ENCODE measurements at places on chromosomes 1 and 21.

DNA sequence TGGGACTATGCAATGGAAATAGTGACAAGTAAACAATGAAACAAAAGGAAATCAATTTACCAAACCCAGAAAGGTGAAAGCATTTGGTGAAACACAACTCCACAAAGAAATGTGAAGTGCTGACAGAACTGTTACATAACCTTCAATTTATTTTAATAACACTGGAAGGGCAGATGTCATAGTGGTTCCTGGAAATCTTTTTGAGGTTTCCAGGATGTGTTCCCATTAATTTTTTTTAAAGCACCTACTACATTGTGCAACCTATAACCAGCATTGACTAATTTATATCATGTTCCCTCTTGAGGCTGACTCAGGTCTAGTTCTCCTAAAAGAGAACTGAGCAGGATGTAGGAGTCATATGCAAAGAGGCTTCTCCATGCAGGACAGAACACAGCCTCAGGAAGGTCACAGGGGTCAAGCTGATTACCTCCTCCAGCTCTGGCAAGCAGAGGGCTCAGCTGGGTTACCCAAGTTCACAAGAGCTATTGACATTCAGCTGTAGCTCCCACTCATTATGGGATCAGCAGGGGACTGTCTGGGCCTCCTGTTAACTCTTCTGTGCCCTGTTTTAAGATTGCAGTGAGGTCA is 157.1 kb upstream of the NRIP1 start:
- DNase-seq: no peak

GRCh38 chr1:226761322-226761721 is 22.2 kb upstream of the ITPKB start:
- DNase-seq: no peak

DNA sequence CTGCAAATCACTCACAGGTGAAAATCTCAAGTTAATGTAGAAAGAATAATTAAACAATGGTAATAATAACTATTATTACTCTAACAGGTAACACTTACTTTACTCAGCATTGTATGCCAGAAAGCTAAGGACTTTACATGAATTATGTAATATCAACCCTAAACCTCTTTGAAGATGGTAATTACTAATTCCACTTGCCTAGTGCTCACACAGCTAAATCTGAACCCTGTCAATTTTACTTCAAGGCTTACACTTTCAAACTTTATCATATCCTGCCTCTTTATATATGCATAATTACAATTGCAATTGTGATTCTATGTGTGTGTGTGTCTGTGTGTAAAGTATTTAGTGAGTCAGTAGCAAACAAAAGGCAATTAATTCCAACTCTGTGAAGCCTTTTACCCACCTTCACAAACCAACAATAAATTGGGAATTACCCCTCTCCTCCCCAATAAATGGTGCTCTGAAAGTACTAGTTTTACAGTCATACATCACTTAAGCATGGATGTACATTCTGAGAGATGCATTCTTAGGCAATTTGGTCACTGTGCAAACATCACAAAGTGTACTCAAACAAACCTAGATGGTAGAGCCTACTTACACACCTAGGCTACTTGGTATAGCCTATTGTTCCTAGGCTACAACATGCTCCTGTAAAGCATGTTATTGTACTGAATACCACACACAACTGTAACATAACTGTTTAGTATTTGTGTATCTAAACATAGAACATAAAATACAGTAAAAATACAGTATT is 5.9 kb downstream of the ZNF644 start:
- DNase-seq: no peak

- DNase-seq: no peak
These were observed 122.7 kb downstream of the MATN1 start for GRCh38 chr1:30600706-30601105.

DNA sequence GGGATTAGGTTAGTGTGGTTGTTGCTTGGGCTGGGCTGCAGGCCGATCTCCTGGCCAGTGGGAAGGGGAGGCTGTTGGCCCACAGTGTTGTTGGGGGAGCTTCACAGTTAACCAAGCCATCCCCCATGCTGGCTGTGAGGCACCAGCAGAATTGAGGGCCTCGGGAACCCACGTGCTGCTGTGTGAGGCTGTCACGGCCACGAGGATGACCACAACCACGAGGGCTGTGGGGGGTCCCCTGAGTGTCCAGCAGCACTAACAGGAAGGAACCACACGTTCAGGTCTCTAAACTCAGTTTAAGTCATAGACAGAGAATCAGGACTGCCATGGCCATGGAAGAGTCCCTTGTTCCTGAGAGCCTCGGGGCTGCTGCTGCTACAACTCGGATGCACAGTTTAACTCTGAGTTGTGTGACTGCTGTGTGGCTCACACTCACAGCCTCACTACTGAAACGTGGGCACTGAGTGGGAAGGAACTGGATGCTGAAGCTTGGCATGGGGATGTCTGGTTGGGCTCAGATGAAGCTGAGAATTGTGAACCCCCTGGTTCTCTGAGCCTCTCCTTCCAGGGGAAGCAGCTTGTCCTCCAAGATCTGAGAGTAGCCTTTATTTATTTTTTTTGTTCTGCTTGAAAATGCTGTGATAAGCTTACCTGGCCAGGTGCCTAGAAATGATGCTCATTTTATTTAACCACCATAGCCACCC is 4.8 kb upstream of the MMEL1 start:
- DNase-seq: no peak

DNA sequence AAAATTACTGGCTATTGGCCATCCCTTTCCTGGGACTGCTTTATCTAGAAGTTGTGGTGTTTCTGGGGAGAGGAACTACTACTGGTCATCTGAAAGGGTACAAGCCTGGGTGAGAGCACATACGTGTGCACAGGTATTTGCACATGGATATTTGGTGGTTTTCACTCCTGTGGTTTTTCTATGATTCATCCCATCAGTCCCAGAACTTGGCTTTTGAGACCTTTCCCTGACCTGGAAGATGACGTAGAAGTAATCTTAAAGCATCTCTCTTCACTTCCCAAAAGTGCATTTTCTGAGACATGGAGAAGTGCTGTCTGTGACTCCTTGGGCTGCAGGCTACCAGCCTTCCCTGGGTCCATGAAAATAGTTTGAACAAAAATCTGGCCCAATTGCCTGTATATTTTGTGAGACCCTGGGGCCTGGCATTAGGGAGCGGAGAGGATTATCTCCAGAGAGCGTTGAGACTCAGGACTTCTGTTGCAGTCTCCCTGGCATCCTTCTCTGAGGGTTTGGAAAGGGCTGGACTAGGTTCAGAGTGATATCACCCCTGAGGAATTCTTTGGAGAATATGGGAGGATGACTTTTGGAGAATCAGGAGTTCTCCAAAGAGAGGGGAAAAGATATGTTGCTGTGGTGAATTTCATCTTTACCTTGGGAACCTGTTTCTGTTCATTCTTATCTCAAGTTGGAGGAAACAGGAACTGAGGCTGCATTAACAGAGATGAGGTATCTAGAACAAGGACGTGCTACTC is 130.8 kb downstream of the NOS1AP start:
- DNase-seq: no peak

DNA sequence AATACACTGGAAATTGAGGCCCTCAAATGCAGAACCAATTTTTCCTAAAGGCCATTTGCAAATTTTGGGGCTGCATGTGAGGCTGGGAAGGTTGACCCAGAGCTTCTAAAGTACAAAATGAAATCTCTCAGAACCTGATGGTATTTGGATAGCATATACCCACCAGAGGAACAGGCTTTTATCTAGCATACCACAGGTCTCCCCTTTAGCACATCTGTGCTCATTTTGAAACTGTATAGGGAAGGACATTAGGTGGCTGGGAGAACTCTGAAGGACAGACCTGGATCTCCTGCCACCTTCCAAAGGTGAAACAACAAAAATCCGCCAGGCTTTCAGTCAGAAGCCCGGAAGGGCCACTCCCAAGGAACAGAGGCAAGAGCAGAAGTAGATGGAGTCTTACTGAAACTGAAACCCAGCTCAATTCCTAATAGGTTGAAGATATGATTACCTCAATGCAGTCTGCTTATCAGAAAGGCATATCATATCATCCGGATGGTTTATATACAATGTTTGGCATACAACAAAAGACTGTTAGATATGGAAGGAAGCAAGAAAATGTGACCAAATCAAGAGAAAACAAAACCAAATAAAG is 11.6 kb downstream of the CD55 start:
- DNase-seq: no peak

GRCh38 chr21:41361786-41362604 is at the start of gene MX2:
Gene MX2, plus strand, starts transcription at chr21:41362027. Its CDS starts 14,880 bp downstream, at chr21:41376907.
- DNase-seq: peak; percentile 78

- DNase-seq: no peak
These were observed 30.8 kb downstream of the TFAP2E start for GRCh38 chr1:35603941-35604340.

- DNase-seq: no peak
These were observed 62.6 kb upstream of the NRIP1 start for GRCh38 chr21:15127437-15127836.

GRCh38 chr1:61187352-61188086 is 105.2 kb downstream of the NFIA start:
- DNase-seq: no peak

- no peak for DNase-seq
These were observed 494 bp downstream of the NT5C1A start for GRCh38 chr1:39671433-39671792.

DNA sequence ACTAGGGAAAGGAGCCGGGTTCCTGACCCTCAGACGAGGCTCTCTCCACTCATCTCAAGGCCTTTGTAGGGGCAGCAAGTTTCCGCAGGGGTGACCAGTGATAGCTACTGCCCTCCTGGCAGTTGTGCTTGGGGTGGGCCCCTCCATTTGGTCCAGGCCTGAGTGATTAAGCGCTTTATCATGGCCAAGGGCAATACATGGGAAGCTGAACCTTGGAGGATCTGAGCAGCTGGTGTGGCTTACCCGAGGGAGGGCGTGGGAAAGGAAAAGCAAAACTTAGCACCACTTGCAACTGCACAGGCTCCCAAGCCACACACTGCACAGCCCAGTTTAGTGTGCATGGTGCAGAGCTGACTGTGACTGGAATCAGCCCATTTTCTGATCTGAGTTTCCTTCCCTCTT is 47.8 kb downstream of the GADD45A start:
- no peak for DNase-seq

GRCh38 chr1:68223687-68224086 is 8.6 kb downstream of the WLS start:
- DNase-seq: no peak

- DNase-seq: no peak
These were observed 65.3 kb upstream of the MAGI3 start for GRCh38 chr1:113325022-113325421.

DNA sequence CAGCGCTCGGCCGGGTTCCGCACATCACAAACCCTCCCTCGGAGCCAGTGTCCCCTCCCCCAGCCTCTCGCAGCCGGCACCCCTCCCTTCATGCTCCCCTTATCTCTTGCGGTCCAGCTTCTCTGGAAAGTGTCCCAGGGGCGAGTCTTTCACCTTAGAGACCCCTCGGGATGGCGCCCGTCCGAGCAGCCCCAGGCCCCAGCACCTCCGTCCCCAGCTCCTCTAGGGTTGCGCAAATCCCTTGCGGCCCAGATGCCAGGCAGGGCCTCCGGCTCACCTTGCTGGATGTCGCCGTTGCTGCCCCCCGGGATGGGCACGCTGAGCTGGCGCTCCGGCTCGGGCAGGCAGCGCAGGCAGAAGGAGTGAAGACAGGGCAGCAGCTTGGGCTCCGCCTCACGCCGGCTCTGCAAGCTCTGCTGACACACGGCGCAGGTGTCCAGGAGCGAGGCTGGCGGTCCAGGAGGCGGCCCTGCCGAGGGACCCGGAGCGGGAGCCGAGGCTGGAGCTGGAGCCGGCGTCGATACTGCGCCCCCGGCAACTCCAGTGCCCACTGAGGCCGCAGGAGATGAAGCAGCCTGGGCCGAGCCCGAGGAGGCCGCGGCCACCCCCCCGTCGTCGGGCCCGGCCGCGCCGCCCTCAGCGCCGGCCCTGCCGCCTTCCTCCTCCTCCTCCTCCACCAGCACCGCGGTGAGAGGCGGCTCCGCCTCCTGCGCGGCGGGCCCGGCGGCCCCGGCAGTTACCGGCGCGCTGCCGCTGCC is 550 bp downstream of the TRIM33 start:
- no peak for DNase-seq

GRCh38 chr1:65198096-65198495 is 50.1 kb downstream of the AK4 start:
- DNase-seq: no peak

- DNase-seq: no peak
These were observed 110.3 kb downstream of the HUNK start for GRCh38 chr21:31983120-31983519.

- no peak for DNase-seq
These were observed 18.0 kb downstream of the PODN start for GRCh38 chr1:53080041-53080440.

DNA sequence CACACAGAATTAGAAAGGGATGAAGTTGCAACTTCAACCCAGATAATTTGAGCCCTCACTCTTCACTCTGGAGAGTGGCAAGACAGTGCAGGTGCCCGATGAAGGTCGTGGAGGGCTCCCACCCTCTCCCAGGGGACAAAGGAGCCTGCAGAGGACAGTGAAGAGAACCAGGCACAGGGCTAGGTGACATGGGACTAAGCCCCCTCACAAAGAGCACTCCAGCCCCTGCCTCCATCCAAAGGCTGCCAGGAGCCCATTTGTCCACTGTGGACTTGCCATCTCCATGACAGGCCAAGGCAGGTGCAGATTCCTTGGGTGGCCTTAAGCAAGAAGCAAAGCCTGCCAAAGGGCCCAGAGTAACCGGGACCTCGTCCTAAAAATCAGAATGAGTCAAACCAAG is 15.1 kb downstream of the ERRFI1 start:
- DNase-seq: no peak

DNA sequence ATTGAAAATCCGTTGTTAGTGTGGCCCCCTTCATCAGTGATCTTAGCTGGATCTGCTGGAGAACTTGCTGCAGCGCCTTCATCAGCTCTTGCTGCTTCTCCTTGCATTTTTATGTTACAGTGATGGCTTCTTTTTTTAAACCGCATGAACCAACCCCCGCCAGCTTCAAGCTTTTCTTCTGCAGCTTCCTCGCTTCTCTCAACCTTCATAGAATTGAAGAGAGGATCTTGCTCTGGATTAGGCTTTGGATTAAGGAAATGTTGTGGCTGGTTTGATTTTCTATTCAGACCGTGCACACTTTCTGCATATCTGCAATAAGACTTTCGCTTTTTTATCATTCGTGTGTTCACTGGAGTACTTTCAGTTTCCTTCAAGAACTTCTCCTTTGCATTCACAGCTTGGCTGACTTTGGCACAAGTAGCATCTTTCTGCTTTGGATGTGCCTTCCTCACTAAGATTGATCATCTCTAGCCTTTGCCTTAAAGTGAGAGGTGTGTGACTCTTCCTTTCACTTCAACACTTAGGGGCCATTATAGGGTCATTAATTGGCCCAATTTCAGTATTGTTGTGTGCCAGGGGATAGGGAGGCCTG is 13.1 kb downstream of the RNF187 start:
- DNase-seq: no peak

GRCh38 chr21:39180429-39181019 is 2.7 kb downstream of the PSMG1 start:
- DNase-seq: no peak

DNA sequence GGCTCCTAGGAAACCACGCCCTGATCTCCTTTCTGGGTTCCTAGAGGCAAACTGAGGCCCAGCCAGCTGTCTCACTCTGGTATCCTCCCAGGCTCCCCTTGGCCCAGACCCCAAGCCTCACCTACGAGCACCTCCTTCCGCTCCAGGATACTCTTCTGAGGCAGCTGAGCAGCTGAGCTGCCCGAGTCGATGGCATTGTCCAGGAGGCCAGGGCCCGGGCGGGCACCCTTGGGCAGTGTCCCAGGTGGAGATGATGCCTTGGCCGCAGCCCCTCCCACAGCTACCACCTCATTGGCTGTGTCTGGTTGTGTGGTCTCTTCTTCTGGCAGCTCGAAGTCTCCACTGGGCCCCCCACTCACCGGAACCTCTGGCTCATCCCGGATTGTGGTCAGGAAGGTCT is 34.4 kb downstream of the SDC3 start:
- DNase-seq: no peak

GRCh38 chr1:234433563-234434285 is 45.3 kb downstream of the TARBP1 start:
- no peak for DNase-seq

Measured in GM06990 (cell line).